Activated CD4-positive, alpha-beta T cell treated with anti-CD3 and anti-CD28 coated beads for 36 hours (primary cell): ENCODE measurements at places on chromosomes 6 and 20. TPM values are rescaled to one million over a fixed set of nuclear protein-coding genes. Genes with fewer than 3 reads are reported as not detected.

GRCh38 chr6:34036357-34037069 lies 109.4 kb downstream of the GRM4 start:
- no peak for DNase-seq
- no peaks in the 10 kb centered on the region for H3K4me1 ChIP-seq
- H3K27ac ChIP-seq, result no peak overlapping the region
- no peaks in the 10 kb centered on the region for H3K36me3 ChIP-seq
- no peaks in the 10 kb centered on the region for H3K27me3 ChIP-seq
- H3K4me3 ChIP-seq, result no peak overlapping the region

DNA sequence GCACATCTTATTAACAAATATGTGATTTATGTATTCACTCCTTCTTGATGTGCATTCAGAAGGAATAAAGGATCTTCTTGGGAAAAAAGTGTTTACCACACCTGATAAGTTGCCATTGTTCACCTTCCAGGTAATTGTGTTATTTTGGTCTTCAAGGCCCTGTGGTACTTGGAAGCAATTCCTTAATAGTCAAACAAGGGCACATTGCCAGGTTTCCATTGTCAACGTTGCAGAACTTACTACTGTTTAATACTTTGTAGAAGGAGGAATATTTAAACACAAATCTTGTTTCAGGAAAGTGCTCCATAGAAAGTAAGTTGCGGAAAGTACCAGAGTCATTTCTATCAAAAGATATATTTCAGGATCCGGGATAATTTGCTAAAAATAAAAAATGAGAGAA lies 129.5 kb upstream of the SGK1 start:
- DNase-seq, result no peak
- H3K27me3 ChIP-seq, result no peaks in the 10 kb centered on the region
- peaks cover 9% of the 10 kb centered on the region for H3K4me1 ChIP-seq
- H3K36me3 ChIP-seq, result no peaks in the 10 kb centered on the region

- H3K36me3 ChIP-seq, result no peaks in the 10 kb centered on the region
- no peak overlapping the region for H3K4me3 ChIP-seq
- H3K27me3 ChIP-seq, result no peaks in the 10 kb centered on the region
- H3K4me1 ChIP-seq, result peaks cover 15% of the 10 kb centered on the region
Observed at GRCh38 chr6:14401246-14401645, 283.7 kb downstream of the CD83 start.

DNA sequence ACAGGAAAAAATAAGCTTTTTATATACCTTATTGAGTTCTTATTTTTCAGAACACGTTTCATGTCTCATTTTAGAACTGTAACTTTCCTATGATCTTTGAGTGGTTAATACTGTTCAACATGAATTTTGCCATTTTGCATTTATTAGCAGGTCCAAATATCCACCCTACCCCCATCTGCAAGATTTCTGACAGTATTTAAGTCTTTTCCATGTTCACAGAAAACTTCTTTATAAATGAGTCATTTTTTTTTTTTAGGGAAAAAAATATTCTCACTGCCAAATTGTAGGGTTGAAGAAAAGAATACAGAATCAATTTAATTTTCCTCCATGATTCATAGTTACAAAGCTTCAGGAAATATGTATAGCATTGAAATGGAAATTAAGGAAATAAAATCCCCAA lies 101.8 kb downstream of the COL21A1 start:
- no peak overlapping the region for H3K4me3 ChIP-seq
- no peak for DNase-seq
- no peaks in the 10 kb centered on the region for H3K27me3 ChIP-seq
- no peaks in the 10 kb centered on the region for H3K4me1 ChIP-seq

DNA sequence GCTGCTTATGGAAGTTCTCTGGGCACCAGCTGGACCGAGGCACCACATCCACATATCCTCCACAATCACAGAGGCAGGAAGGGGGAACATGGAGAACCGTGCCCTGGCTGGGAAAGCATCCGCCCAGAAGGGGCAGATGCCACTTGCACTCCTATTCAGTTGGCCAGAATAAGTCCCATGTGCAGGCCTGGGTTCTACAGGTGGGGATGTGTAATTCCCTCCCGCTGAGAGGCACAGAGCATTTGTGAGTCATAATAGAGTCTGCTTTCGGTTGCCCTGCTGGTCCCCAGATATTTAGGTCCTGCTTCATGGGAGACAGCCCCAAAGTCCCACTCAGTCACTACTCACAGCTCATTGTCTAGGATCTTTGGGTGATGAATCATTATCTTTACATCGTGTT lies 104.0 kb downstream of the PHACTR3 start:
- DNase-seq, result no peak
- H3K36me3 ChIP-seq, result no peaks in the 10 kb centered on the region
- peaks cover 14% of the 10 kb centered on the region for H3K27me3 ChIP-seq

Gene ETV7
- total RNA-seq, result 2.4 TPM

- no peaks in the 10 kb centered on the region for H3K4me1 ChIP-seq
- no peak overlapping the region for H3K4me3 ChIP-seq
- H3K27me3 ChIP-seq, result no peaks in the 10 kb centered on the region
- H3K36me3 ChIP-seq, result no peaks in the 10 kb centered on the region
- no peak for DNase-seq
Observed at GRCh38 chr20:24376311-24377099, 92.9 kb upstream of the SYNDIG1 start.

DNA sequence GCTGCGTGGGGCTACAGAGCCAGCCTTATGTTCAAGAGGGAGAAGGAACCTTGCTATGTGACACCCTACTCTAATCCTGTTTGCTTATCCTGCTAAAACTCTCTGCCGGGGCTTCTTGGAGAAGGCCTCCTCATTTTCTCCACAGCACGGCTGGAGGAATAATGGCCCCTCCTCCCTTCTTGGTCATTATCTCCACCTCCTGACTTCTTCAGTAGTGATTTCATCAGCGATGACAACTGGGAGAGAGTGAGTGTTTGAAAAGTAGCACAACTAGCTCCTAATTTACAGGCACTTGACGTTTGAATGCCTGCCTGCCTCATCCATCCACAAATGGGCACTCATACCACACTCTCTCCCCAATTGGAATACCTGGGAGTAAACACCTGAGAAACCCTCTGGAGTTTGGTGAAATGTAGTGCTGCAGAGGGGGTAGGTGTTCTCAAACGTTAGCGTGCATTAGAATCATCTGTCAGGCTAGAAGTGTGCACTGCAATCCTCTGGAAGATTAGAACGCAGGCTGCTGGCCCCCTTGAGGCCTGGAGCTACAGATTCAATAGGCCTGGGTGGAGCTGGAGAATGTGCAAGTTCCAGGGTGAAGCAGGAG lies 148.5 kb downstream of the FOXC1 start:
- DNase-seq, result no peak
- H3K4me3 ChIP-seq, result no peak overlapping the region
- H3K36me3 ChIP-seq, result peaks cover 13% of the 10 kb centered on the region
- no peaks in the 10 kb centered on the region for H3K4me1 ChIP-seq
- H3K27ac ChIP-seq, result no peak overlapping the region
- H3K27me3 ChIP-seq, result no peaks in the 10 kb centered on the region

Gene C4B
- total RNA-seq, result 2.9 TPM

Gene HLA-DQA1
- 0.32 TPM for total RNA-seq

Gene SNAP25
- total RNA-seq, result 0.27 TPM

Gene RPS18
- total RNA-seq, result 4,631 TPM

Gene PHACTR2
- 27.0 TPM for total RNA-seq

Gene PTCRA
- not detected for total RNA-seq

GRCh38 chr6:66126358-66126757 lies 419.3 kb upstream of the EYS start:
- H3K4me1 ChIP-seq, result no peaks in the 10 kb centered on the region
- no peak overlapping the region for H3K4me3 ChIP-seq
- H3K36me3 ChIP-seq, result no peaks in the 10 kb centered on the region
- no peaks in the 10 kb centered on the region for H3K27me3 ChIP-seq
- H3K27ac ChIP-seq, result no peak overlapping the region

- no peaks in the 10 kb centered on the region for H3K4me1 ChIP-seq
- no peak overlapping the region for H3K4me3 ChIP-seq
- no peaks in the 10 kb centered on the region for H3K36me3 ChIP-seq
- no peak overlapping the region for H3K27ac ChIP-seq
Observed at GRCh38 chr6:8549074-8549790, 113.9 kb upstream of the SLC35B3 start.

Gene NANP
- total RNA-seq, result 6.1 TPM

- no peaks in the 10 kb centered on the region for H3K4me1 ChIP-seq
- H3K27me3 ChIP-seq, result no peaks in the 10 kb centered on the region
- H3K36me3 ChIP-seq, result no peaks in the 10 kb centered on the region
- H3K27ac ChIP-seq, result no peak overlapping the region
- no peak overlapping the region for H3K4me3 ChIP-seq
Observed at GRCh38 chr20:49210101-49210756, 9.0 kb upstream of the DDX27 start.

- no peaks in the 10 kb centered on the region for H3K4me1 ChIP-seq
- no peaks in the 10 kb centered on the region for H3K36me3 ChIP-seq
- no peak overlapping the region for H3K27ac ChIP-seq
- H3K27me3 ChIP-seq, result no peaks in the 10 kb centered on the region
- H3K4me3 ChIP-seq, result no peak overlapping the region
Observed at GRCh38 chr6:73929405-73929804, 233.4 kb downstream of the CD109 start.

DNA sequence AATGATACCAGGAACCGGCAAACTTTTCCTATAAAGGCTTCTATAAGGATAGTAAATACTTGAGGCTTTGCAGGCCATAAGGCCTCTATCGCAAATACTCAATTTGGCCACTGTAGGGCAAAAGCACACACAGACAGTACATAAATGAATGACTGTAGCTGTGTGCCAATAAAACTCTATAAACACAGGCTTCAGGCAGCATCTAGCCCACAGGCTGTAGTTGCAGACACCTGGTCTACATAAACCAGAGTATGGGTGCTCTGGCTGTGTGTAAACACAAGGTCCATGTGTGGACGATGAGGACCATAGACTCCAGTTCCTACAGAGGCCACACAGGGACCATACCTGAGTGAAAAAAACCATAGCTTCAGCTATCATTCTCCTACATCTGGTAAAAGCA lies 52.2 kb downstream of the ZMYND8 start:
- peaks cover 20% of the 10 kb centered on the region for H3K4me1 ChIP-seq
- H3K27me3 ChIP-seq, result no peaks in the 10 kb centered on the region
- no peak for DNase-seq
- no peak overlapping the region for H3K27ac ChIP-seq
- H3K36me3 ChIP-seq, result peaks cover 38% of the 10 kb centered on the region
